ENCODE measurements at places on chromosomes 2 and 18. TPM values are rescaled to one million over a fixed set of nuclear protein-coding genes. Genes with fewer than 3 reads are reported as not detected.

PSMA8 gene
- total RNA-seq: not detected

SCN7A gene
- 4.9 TPM for total RNA-seq

TUBA3E gene
- total RNA-seq: not detected

HOXD10 gene
- total RNA-seq: not detected

RBBP8 gene
- 2.0 TPM for total RNA-seq

CAPN14 gene
- total RNA-seq: 0.13 TPM

C1QL2 gene
- not detected for total RNA-seq

NAT8 gene
- total RNA-seq: not detected

- DNase-seq: no peak
These were observed 194.1 kb upstream of the DSEL start for GRCh38 chr18:67710639-67711038.

GRCh38 chr18:76604935-76605240, 109.8 kb upstream of the ZNF516 start:
- no peak for DNase-seq

DNA sequence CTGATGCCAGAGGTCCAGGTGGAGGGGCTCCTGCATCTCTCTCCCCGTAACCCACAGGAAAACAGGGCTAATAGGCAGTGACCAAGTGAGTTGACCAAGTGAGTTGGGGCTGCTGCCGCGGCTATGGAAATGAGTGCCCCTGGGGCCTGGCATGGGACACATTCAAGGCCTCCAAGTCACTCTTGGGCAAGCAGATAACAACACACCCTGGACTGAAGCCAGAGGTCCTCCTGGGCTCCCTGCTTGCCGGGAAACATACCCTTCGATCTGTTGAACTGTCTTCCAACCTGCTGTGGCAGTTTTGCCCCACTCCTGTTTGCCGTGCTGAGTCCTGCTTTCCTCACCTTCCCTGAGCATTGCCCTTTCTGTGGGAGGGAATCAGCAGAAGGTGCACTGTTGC, 89.2 kb downstream of the LIPG start:
- DNase-seq: no peak

DNA sequence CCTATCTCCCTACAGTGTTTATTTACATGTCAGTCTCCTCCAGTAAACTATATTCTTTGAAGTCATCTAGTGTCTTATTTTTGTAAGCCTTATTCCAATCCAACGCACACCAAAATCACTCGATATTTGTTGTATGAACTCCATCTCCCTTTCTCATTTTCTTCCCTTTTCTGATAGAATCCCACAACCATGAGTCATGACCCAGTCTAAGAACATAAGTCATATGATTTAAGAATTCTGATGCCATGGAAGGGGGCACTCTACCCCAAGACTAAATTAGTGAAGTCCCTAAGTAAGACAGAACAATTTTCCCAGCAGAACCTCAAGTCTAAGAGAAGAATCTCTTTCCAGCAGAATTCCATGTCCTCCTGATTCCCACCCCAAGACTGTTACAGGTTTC, 5.4 kb downstream of the CHMP3 start:
- DNase-seq: no peak

DNA sequence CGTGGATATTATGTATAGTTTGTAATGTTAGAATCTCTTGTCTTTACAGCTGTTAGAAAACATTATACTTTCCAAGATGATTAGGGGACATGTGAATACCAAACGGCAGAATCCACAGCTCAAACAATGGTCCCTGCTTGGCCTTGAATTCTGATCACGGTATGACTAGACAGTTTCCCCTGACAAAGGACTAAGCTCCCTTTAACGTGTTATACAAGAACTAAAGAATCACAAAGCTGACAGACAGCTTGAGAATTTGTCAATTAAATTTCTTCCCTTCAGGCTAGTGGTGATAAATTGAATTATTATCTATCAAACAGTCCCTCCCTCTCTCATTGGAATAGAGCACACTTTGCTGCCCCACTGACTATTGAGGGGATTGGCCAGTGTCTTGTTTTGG, 359.2 kb upstream of the ID2 start:
- DNase-seq: no peak

GRCh38 chr18:76580288-76580962, 85.4 kb upstream of the ZNF516 start:
- DNase-seq: no peak

DNA sequence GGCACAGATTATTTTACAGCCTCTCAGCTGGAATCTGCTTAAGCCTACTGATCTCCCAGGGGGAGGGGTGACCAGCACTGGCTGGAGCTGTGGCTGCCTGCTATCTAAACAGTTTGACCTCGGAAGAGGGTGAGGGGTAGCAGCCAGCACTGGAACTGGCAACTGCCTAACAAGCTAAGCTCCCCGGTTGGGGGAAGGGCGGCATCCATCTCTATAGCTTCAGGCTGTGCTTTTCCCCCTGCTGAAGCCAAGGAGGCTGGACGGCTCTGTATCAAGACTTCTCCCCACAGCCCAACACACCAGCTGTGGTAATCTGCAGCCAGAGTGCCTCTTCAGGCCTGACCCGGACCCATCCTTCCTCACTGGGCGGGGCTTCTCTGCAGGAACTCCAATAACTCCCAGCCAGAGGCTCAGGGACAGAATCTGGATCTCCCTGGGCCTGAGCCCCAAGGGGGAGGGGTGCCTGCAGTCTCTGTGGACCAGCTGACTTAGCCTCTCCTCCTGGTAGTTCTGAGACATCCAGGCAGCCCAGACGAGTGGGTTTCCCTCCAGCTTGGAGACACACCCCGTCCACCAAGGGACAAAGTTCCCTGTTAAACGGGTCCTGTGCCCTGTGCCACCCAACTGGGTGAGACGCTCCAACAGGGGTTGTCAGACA, 560.2 kb downstream of the LRP1B start:
- peak; percentile 23 for DNase-seq

GRCh38 chr18:14945984-14946383, 198.0 kb downstream of the ANKRD30B start:
- no peak for DNase-seq

DNA sequence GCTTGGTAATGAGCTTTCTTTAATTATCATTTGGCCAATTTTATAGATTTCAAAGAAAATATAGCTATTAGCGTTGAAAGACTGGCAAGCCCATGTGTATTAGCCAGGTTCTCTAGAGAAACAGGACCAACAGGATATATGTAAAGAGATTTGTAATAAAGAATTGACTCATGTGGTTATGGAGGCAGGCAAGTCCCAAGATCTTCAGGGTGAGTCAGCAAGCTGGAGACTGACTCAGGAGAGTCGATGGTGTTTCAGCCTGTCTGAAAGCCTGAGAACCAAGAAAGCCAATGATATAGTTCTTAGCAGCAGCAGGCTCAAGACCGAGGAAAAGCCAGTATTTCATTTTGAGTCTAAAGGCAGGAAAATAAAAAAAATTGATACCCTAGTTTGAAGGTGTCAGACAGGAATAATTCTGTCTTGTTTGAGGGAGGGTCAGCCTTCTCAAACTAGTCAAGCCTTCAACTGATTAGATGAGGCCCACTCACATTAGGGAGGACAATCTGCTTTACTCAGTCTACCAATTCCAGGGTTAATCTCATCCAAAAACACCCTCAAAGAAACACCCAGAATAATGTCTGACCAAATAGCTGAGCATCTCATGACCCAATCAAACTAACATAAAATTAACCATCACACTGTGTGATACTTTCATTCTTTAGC, 78.3 kb upstream of the CRIM1 start:
- DNase-seq: no peak

- DNase-seq: peak; percentile 25
These were observed 2.6 kb downstream of the HS6ST1 start for GRCh38 chr2:128315829-128316776.

DNA sequence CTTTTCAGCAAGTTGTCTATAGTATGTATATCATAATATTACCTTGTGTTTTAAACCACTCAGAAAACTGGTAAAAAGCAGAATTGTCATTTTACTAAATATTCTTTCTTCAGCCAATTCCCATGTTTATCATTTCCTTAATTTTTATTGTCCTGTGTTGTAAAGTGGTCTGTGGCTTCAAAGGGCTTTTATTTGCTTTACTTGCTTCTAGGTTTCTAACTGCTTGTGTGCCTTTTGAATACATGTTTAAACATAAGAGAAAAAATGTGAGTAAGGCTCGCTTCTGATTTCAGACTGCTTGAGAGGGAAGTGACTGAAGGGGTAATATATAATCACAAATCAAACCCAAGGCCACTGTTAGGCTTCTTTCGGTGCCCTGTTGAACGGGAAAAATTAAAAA, 407.5 kb upstream of the NRP2 start:
- no peak for DNase-seq

DNA sequence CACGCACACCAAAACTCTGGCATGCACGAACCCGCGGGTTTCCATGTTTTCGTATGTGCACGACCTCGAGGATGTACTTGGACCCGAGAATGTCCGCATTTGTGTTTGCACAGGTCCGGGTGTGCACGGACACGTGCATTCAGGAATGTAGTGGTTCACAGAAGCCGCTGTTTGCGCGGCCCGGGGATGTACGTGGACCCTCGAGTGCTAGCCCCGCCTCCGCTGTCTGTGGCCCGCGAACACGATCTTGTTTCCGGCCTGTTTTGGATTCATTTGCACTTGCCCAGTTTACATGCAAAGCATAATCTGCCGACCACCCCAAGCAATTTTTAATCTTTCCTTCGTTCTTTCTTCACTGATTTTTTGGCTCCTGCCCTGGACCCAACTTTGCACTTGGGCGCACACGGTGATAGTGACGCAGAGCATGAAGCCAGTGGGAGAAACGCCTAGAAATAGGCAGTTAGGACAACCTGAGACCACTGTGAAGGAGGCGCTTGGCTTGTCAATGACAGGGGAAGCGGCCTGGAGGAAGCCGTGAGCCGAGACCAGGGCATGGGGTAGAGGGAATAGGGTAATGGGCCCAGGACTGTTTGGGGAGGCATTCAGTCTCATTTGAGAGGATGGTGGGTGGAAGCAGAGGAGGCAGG, 45.4 kb upstream of the PTMA start:
- no peak for DNase-seq

DNA sequence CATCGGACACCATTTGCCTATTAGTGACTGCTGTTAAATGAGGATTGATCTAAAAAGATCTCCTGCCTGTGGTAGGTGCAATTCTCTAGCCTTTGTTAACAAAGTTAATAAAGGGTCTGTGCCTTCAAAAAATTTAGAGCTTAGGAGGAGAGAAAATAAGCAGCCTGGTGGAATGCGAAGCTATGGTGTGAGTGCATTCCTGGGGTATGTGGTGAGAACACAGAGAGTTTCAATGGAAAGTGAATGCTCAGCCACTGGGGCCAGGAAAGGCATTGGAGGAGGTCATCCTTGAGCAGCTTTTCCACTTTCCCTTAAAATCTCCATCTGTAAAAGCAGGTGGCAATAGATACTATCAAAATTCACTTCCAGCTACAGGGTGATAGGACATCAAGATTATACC, 331.2 kb upstream of the LRATD1 start:
- no peak for DNase-seq

- DNase-seq: no peak
These were observed 12.1 kb downstream of the ACOXL start for GRCh38 chr2:110744429-110744828.

- DNase-seq: no peak
These were observed 73.6 kb downstream of the CYBRD1 start for GRCh38 chr2:171595896-171596295.

- DNase-seq: no peak
These were observed 205.1 kb downstream of the NDUFA10 start for GRCh38 chr2:239819974-239820555.

GRCh38 chr2:37738266-37738885, 66.9 kb upstream of the CDC42EP3 start:
- DNase-seq: no peak

DNA sequence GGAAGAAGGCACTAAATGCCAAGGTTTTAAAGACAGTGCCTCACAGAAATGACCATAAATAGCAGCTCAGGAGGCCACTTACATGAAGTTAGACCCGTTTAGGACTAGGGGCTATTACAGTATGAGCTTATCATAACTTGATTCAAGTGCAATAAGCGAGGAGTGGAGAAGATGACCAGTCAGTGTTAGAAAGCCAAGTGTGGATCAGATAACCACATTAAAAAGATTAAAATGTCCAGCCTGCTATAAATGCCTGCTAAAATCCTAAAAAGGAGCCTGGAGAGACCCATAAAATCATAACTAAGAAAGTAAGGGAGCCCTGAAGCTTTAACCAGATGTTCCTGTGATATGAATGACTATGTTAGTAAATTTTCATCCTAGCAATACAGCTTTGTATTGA, 117.5 kb upstream of the ZNF521 start:
- no peak for DNase-seq

DNA sequence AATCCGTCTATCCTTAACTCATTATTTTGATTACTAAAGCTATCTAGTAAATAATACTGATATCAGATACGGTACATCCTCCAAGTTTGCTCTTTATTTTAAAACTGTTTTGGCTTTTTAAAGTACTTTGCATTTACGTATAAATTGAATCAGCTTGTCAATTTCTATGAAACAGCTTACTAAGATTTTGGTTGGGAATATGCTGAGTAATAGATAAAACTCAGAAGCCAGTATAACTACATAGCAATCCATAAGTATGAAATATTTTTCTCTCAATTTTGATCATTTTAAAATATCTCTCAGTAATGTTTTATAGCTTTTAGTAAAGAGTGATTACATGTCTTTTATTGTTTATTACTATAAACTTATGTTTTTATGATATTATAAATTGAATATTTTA, 116.2 kb upstream of the SOX11 start:
- DNase-seq: no peak

DNA sequence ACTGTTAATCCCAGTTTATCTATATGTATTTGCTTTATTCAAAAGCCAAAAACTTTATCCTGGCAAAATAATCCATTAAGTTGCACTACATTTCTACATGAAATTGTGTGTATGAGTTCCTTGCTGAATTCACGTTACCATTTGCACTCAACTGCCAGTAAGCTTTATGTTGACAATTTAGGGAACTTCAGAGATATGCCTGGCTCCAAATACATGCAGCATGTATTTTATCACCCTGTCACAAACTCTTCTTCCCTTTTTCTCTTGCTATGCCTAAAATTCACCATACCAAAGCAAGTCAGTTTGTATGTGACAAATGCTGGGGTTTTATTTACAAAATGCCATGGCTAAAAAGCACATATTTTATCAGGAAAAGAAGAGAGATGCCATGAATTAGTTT, 157.6 kb upstream of the CDH2 start:
- DNase-seq: no peak

- no peak for DNase-seq
These were observed 154.3 kb downstream of the NRP2 start for GRCh38 chr2:205836477-205837221.

DNA sequence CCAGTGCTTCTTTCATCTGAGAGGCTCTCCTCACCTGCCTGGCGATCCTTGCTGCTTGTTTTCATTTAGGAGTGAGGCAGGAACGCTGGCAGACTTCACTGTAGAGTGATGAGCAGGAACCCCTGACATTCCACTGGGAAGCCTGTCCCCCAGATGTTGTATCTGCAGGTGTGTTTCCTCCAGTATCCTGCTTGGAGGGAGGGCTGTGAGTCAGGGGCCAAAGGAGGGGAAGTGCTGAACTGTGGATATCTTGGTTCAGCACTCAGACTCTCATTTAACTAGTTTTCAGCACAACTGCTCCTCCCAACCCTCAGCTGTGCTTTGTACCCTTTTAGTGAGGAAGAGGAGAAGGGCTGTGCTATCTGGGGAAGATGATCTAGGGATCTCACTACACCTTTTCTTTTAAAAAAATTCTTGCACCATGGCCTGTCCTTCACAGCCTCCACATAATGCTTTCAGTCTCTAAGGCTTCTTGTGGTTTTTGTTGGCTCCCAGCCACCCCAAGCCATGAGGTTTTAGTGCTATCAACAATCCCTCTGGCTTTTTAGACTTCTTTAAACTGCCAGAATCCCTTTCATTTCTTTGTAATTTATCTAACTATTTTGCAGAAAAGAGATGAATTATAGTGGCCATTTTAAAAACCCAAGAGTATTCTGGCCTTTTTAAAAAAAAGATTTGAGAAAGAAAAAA, 11.2 kb downstream of the ANKAR start:
- no peak for DNase-seq

- DNase-seq: no peak
These were observed 273.3 kb downstream of the GLI2 start for GRCh38 chr2:121008975-121009374.
